ENCODE measurements at places on chromosomes 3 and 15.

DNA sequence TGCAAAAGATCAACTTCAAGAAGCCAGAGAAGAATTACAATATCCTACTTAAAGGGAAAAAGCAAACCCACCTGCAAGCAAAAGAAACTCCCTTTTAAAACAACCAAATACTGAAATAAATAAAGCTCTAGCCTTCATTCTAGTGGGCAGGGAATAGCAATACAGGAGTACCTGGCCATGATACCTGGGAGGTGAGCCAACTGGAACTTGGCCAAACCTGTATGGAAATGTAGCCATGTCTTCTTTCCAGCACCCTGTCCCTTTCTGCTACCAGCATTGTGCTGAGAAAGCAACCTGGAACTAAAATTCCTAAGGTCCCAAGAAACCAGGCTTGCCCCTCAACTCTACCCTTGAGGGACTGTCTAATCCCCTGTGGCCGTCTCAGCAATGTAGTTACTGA is 530.0 kb downstream of the EPHB1 start:
- DNase-seq, result no peak

DNA sequence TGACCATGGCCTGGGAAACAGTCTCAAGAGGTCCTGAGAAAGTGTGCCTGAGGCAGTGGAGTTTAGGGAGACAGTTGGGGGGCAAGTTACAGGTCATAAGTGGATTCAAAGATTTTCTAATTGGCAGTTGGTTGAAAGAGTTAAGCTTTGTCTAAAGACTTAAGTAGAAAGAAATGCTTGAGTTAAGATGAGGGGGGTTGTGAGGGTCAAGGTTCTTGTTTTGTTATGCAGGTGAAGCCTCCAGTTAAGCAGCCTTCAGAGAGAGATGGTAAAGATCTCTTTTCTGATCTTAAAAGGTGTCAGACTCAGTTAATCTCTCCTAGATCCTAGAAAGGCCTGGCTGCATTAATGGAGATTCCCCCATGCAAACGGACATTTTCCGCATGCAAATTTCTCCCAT is 356.3 kb upstream of the C2CD4B start:
- no peak for DNase-seq

DNA sequence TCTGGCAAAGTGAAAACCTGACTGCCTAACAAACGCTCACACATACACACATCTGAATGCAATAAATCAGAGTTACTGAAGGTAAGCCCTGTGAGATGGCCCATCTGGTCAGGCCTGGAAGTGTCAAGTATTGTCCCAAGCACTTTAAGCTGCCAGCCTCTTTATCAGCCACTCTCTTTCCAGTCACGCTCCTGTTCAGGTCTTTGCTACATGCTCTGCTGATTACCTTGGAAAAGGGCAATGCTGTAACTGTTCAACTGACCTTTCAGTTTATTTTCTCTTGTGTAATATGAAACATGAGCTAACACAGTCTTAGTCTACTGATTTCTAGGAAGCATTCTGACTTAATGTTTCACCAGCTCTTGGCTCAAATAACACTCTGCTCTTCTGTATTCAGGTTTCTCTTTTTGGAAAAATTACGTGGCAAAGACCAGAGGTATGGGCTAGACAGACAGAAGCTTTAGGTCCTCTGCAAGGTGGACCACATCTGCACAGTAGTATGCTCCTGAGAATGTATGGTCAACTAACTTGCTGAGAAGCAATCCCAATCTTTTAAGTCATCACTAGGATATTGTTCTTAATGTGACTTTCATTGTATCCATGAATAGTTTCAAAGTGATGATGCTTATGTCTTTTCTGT is 44.5 kb downstream of the GBE1 start:
- peak; percentile 49 for DNase-seq

DNA sequence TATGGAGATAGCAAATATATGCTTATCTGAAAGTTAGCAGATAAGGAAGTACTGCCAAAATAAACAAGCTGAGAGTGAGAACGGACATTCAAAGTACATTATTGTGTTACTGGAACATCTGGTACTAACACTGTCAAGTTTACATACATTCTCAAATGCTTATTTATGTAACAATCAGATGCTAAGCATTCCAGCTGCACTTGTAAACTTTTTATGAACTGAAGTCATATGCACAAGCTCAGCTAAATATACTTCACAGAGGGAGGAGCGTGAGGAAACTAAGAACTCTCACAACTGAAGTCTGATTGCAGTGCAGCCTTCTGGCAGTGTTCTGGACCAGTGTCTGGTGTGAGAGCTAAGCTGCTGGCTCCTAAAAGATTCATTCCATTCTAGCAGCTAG is 223.7 kb upstream of the NANOGP8 start:
- DNase-seq, result peak; percentile 94

GRCh38 chr3:127697551-127698240 is 24.9 kb downstream of the ABTB1 start:
- no peak for DNase-seq

DNA sequence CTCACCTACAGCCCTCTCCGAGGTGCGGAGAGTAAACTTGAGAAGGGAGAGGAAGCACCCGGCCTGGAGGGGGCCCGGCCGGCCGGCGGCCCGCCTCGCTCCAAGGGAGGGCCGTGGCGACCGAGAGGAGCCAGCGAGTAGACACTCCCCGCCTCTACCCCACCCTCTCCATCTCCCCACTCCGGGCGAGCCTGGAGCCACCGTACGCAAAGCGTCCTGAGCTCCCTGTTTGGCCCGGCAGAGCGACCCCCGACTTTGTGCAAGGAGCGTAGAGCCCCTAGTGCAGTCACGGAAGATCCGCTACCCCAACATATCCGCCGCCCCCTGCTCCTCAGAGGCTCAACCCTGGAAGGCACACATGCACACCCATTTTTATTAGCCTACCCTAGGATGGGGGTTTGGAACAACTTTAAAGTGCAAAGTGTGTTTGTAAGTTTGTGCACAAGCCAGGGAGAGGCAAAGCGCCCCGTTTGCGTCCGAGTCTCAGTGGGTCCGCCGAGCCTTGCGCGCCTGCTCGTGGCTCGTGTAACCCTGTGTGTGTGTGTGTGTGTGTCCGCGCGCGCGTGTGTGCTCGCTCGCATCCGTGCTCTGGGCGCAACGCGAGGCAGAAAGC is 508 bp upstream of the SMAD6 start:
- DNase-seq, result no peak

- DNase-seq, result no peak
Observed at GRCh38 chr3:64530434-64531049, 157.3 kb downstream of the ADAMTS9 start.

DNA sequence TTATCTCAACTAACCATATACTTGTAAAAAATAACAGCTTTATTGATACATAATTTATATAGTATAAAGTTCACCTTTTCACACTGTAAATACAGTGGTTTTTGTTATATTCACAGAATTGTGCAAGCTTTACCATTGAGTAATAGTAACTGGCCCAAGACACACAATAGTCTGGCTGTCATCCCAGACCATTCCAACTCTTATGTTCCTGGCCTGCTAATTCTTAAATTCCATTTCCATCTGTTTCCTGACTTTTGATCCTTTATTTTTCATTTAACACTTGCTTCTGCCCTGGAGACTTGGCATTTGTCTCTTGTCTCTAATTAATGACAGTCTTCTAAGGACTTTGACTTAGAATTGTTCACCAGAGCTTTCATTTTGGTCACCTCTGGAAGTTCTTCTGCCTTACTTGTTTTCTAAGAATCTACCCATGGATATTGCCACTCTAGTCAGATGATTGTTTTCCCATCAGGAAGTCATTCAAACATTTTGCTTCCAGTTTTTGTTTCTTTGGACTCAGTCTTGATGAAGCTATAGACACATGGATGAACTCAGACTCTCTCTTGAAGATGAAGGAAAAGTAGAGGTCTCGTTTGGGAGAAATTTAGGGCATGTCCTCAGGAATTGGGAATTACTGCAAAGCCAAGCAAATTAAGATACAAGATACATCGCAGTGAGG is 27.2 kb upstream of the PLSCR4 start:
- peak; percentile 93 for DNase-seq

DNA sequence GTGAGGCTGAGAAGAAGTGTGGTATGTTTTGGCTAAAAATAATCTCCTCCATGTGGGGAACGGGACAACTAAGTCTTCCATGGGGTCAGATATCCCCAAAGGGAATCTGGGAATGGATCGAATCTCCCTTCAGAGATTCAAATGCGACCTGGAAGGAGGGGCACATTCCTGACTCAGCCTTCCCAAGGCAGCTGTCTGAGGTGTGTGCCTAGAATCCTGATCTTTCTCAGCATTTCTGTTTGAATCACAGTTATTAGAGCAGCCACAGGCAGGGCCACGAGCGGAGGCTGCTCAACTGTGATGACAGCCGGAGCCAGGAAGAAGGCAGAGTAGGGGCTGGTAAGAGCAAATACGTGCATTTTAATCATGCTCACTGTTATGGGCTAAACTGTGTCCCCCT is 135.1 kb downstream of the ADAMTS17 start:
- DNase-seq, result no peak

DNA sequence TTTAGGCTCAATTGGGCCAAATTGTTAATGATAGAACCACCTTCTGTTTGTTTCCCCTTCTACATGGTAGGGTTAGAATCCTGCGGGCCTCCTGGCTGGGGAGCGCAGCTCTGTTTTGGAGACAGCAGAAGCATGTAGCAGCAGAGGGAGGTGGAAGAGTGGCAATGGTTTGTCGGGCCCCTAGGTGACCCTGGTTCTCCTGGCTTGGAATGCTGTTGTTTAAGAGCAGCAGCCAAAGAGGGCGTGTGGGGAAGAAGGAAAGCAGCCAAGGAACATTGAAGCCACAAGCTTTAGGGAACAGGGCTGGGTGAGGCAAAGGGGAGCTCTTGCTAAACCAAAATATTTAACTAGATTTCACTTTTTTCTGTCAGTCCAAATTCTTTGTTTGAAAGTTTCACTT is 213.7 kb upstream of the NR2E3 start:
- no peak for DNase-seq

DNA sequence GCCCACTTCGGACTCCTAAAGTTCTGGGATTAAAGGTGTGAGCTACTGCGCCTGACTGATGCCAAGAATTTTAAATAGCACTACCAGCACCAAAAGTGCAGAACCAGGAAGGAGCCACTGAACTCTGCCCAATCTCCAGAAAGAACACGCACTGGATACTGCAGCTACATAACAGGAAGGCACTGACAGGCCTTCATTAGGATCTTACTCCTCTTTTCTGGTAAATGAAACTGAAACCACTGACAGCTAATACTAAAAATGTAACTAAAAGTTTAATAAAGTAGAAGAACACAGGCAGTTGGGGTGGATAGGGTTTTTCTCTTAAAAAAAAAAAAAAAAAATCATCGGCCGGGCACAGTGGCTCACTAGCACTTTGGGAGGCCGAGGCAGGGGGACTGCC is 74.1 kb upstream of the CHRM5 start:
- DNase-seq, result no peak

- no peak for DNase-seq
Observed at GRCh38 chr3:15578289-15578867, 23.0 kb downstream of the HACL1 start.

- no peak for DNase-seq
Observed at GRCh38 chr3:196604548-196604947, 34.9 kb upstream of the NRROS start.

DNA sequence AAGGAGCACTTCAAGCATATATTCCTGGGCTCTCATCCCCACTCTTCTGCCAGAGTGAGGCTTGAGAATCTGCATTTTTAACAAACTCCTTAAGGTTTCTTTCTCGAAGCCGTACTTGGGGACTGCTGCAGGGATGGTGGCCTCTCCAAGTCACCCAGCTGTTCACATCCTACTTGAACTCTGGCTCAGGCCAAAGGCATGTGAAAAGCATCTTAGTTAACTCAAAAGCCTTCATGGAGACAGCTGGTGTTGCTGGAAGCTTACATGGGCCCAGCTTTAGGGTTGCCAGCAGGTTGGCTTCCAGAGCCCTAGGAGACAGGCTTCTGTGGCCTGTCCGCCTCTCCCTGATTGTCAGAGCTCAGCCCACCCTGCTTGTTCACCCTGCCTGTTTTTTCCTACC is 139.2 kb downstream of the THSD4 start:
- DNase-seq, result no peak

- no peak for DNase-seq
Observed at GRCh38 chr3:6062261-6063187, 798.4 kb upstream of the GRM7 start.

All from AG09309 (cell line).